ENCODE measurements at places on chromosomes 1 and 21.

GRCh38 chr1:16101623-16102022 lies 28.2 kb upstream of the FAM131C start:
- DNase-seq, result no peak

GRCh38 chr21:44702973-44703730 lies 6.2 kb downstream of the KRTAP10-12 start:
- no peak for DNase-seq

DNA sequence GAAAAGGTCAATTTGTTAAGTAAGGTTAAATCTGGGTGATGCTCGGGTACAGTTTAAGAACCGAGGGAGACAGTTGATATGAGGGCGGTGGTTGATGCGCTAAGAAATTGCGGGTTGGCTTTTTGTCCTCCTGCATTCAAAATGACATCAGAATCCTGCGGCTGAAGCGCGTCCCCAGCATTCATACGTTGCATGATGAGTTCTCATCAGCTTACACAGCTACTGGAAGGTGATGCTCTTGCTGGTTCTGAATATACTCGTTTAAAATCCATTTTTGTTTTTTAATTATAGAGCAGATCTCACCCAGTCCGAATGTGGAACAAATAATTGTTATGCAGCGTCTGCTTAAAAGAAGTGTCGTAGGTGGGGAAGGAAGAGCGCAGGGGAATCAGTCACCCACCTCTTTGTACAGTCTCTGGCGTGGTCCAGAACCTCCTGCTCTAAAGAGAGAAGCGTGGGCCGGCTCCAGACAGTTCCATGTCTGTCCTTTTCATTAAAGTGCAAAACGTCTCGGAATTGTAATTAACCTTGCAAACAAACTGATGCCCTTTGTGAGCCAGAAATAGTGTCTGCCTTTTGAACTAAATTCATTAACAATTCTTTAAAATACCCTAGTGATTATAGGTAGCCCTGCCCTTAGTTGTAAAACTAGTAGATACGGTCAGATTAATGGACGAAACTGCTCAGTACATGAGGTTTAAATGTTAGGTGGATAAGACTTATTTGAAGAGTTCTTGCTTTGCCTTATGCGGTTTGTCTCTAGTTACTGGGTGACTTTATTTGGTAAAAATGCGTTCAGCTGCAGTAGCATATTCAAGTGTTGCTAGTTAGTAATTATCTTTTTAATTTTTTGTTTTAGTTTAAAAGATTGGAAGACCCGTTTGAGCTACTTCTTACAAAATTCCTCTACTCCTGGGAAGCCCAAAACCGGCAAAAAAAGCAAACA lies 741 bp downstream of the RGS2 start:
- peak; percentile 52 for DNase-seq

GRCh38 chr1:211580303-211580687 lies 1.3 kb upstream of the SLC30A1 start:
- DNase-seq, result no peak

DNA sequence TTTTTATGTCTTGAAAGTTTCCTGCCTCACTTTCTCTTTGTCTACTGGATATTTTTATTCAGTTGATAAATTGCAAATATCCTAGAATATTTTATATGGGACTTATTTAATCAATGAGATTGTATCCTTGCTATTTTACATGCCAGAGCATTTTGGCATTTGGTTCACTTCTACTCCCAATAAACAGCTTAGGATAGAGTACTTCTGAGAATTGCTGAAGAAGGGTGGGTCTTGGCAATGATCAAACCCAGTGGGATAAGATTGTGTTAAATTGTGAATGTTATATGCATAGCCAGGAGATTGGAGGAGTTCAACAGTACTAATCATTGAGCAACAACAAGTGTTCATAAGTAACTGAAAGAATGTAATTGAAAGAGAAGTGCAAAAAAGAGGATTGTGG lies 60.1 kb downstream of the SDCCAG8 start:
- no peak for DNase-seq

DNA sequence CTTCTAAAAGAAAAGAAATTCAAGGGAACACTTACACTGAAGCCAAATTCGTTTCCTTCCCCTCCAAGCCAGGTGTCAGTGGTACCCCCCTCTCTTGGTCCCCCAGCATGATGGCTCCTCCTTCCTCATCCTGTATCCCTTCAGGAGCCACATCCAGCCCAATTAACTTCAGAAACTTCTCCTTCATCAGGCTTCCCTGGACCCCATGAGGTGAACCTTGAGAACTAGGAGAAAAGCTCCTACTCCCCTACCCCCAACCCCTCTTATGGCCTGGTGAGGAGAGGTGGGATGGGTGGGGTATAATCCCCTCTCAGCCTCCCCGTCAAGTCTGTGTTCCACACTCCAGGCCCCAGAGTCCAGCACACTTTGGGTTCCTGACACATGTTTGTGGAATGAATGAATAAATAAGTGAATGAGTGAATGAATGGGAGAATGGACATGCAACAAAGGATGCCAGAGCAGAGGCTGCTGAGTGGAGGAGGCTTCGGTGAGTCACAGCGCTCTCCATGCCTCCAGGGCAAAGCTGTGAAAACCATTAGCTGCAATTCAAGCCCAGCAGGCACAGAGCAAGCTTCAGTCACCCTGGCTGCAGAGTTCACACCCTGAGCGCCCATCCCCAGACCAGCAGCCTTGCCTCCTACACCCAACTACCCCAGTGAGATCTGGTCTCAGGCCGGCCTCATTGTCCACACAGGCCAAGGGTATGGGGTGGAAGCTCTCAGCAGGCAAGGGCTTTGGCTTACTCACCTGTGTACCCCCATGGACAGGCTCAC lies 43.8 kb downstream of the BATF3 start:
- DNase-seq, result peak; percentile 67

- no peak for DNase-seq
Measured at GRCh38 chr1:16204216-16204615, 8.2 kb downstream of the ARHGEF19 start.

- DNase-seq, result no peak
Measured at GRCh38 chr1:19429611-19430010, 55.7 kb downstream of the CAPZB start.

- DNase-seq, result no peak
Measured at GRCh38 chr21:32112195-32112594, 166.7 kb downstream of the MIS18A start.

GRCh38 chr1:18417316-18418269 lies 63.1 kb upstream of the KLHDC7A start:
- no peak for DNase-seq

GRCh38 chr1:97925151-97925550 lies 4.3 kb upstream of the DPYD start:
- DNase-seq, result peak; percentile 62

DNA sequence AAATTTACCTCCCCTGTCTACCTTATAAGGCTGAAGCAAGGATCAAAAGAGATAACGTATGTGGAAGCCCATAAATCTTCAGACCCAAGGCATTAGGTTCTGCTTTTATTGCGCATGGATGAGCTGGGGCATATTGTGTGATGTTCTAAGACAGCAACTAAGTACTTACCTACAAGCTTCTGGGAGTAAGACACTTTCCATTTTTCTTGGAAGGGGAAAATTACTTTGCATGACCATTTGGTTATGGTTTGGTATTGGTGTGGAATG lies 21.1 kb downstream of the LMOD1 start:
- no peak for DNase-seq

DNA sequence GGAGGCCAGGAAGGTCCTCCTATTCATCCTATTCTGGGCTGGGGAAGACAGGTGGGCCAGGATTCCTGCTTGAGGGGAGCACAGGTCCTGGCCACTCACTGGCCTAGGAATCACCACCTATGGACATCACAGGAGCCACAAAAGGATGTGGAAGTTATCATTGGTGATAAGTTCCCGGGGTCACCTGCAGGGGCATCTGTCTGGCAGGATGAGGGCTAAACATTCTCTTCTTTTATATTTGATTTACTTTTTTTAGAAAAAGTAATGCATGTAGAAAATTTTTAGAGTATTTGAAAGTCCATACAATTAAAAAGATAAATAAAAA lies 33.2 kb upstream of the KIAA0040 start:
- no peak for DNase-seq

DNA sequence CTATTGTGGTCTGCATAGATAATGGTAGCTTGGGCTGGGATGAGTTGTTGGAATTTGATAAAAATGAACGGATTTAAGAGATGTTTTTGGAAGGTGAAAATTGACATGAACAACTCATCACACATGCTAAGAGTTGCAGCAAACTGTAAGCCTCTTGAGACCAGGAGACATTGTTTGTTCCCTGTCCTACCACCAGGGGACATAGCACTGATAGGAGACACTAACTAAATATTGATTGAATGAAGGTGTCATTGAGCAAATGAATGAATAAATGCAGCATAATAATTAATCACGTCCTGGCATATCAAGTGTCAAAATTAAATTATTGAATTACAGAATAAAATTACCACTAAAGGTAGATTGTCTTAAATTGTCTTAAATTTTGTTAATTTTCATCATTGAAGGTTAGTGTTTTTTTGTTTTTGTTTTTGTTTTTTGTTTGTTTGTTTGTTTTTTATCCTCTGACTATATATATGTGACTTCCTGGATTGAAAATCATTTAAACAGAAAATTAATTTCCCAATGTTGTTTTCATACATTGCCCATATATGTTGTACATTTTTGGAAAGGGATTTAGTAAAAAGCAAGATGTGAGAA lies 285.3 kb upstream of the C1orf105 start:
- DNase-seq, result no peak

DNA sequence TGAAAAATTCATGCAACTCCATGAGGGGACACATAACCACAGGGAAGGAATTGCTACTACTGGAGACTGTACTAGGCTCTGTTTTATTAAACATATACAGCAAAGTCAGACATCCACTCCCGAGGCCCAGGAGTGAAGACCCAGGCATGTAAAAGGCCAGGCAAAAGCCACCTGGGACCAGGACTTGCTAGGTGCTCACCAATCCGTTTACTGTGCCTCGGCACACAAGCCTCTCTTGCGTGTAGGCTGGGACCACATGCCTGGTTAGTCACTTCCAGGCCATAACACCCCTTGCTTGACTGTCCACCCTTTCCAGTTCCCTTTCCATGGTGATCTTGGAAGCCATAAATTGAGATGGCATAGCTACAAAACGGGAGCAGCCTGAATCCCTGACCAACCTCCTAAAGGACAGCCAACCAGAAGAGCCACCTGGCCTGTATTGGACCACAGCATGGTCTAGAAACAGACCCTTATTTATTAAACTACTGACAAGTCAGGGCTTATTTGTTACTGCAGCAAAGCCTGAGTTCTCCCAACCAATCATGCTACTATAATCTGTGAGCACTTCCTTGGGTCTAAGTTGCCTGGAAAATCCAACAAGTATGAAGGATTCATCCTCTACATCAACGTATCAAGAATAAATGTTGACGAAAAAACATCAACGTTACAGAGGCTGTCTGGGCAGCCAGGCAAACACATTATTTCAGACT lies 39.7 kb downstream of the URB1 start:
- DNase-seq, result no peak

DNA sequence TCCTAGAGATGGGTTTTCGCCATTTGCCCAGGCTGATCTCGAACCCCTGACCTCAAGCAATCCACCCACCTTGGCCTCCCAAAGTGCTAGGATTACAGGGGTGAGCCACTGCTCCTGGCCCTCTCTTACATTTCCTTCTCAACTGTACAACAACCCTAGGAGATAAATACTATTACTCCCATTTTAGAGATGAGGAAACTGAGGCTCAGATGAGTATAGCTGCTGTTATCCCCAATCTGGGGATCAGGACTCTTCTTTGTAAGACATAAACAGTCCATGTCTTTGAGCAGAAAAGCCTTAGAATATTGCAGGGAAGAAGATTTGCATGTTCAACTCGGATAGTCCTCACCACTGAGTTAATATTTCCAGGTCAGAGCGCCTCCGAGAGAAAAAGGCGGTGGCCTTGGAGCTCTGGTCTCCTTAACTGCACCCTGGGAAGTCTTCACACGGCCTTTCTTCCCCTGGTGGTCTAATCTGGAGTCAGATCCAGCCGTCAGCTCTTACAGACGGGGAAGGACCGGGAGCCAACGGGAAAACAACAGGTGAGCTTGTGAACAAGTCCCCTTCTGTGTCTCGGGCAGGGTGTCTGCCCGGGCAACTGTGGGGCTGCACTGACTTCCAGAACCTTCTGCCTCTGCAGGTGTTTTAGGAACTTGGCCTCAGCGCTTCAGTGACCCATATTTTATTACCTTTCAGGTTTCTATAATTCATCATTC lies 5.9 kb upstream of the OLIG1 start:
- DNase-seq, result no peak

- DNase-seq, result no peak
Measured at GRCh38 chr1:44067266-44068250, 36.3 kb upstream of the SLC6A9 start.

DNA sequence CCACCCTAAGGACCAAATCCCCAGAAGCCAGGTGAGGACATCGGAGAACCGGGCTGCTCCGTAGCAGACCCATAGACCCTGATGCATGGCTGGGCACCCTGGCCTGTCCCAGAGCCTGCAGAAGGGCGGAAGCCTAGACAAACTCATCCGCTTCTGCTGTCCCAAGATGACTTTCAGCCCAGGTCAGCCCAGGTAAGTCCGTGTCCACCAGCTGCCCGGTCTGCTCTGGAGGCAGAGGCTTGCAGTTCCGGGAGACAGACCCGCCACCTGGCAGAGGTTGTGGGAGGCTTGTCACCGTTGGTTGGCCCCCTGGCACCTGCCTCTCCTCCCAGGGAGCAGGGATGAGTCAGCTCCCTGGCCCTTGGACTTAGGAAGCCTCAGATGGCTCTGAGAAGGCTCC lies 22.8 kb upstream of the POFUT2 start:
- DNase-seq, result no peak

GRCh38 chr1:228081578-228082213 lies 812 bp upstream of the ARF1 start:
- DNase-seq, result no peak

GRCh38 chr1:100229681-100230443 lies 19.8 kb downstream of the DBT start:
- no peak for DNase-seq

- DNase-seq, result no peak
Measured at GRCh38 chr1:106615473-106615872, 441.0 kb upstream of the PRMT6 start.

- no peak for DNase-seq
Measured at GRCh38 chr1:183583466-183583865, 6.8 kb downstream of the NCF2 start.

DNA sequence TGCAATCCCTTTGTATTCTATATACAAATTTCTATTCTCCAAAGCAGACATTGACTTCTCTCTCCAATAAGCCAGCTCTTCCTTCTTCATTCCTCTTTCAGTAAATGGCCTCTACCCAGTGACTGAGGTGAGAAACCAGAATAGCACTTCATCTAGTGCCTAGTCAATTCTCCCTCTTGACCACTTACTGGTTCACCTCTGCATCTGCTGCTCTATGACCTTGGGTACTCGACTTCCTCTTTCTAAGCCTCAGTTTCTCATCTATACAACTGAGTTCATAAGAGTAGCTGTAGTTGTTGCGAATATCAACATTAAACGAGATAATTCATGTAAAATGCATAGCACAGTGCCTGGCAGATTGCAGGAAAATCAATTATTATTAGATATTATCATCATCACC lies 12.4 kb downstream of the LYST start:
- no peak for DNase-seq

GRCh38 chr1:107123741-107124140 lies 17.1 kb upstream of the NTNG1 start:
- DNase-seq, result no peak

- no peak for DNase-seq
Measured at GRCh38 chr1:14875524-14876509, 277.3 kb downstream of the KAZN start.

GRCh38 chr1:70072231-70072751 lies 133.1 kb downstream of the LRRC40 start:
- peak; percentile 67 for DNase-seq

Data from fibroblast of skin of scalp (primary cell).